Tibial artery (tissue), 4 donors: ENCODE measurements at places on chromosomes 6 and 20.

DNA sequence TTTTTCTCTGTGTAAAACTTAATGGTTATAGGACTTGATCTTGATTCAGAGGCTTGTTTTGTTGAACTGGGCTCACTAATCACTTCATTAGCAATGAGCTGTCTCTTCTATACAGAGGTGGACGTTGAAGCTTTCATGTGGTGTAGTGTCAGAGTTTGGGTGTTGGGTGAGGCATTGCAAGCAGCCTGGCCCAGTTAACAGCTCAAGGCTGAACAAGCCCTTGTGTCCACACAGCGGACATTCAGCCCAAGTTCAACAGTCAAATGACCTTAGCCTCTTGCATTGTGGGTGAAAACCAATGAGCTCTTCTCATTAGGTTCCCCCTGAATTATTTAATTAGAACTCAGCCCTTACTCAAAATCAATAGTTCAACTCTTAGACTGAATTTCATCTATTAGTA is 12.5 kb downstream of the COL10A1 start:
- H3K27me3 ChIP-seq = no peaks in the 10 kb centered on the region
- no peak overlapping the region for H3K4me3 ChIP-seq
- no peak for DNase-seq
- no peak overlapping the region for H3K27ac ChIP-seq

GRCh38 chr6:52305411-52305810 is 20.9 kb upstream of the MCM3 start:
- no peaks in the 10 kb centered on the region for H3K27me3 ChIP-seq
- no peak for DNase-seq
- peak overlapping the region; percentile 48 for H3K27ac ChIP-seq
- no peak overlapping the region for H3K4me3 ChIP-seq
- peaks cover 6% of the 10 kb centered on the region for H3K4me1 ChIP-seq
- H3K36me3 ChIP-seq = no peaks in the 10 kb centered on the region

GRCh38 chr6:146620655-146621054 is 21.9 kb downstream of the ADGB start:
- no peaks in the 10 kb centered on the region for H3K4me1 ChIP-seq
- H3K4me3 ChIP-seq = no peak overlapping the region
- H3K27me3 ChIP-seq = no peaks in the 10 kb centered on the region

DNA sequence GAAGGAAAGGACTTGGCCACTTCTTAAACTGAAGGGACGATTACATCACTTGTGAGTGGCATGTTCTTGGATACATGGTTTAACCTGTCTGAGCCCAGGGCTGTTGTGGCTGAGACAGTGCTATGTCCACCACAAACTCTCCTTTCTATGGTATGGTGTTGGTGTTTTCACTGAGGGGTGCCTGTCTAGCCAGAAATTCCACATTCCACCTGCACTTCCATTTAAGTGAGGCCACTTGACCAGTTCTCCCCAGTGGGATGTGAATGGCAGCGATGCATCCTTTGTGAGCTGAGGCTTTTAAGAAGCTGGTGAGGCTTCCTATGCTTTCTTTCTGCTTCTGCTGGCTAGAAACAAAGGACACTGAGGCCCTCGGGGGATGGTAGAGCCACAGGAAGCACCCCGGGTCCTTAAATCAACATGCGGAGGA is 151.4 kb upstream of the CHD6 start:
- no peak overlapping the region for H3K27ac ChIP-seq
- no peaks in the 10 kb centered on the region for H3K36me3 ChIP-seq
- H3K4me3 ChIP-seq = no peak overlapping the region
- H3K4me1 ChIP-seq = no peaks in the 10 kb centered on the region
- no peak for DNase-seq

DNA sequence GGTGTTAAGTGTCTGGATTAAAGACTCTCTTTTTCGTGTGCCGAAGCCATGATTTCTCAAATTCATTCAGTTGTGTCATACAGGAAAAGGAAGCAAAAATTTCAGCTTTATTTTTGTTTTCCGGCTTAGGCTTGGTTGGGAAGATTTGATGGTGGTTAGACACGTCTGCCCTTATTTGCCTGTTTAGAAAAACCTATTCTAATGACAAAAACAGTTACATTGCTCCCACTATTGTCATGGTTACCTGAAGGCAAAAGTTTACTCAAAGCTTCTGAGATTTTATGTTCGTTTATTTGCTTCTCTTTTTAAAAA is 982 bp downstream of the DNAJC5 start:
- peak overlapping the region; percentile 81 for H3K4me3 ChIP-seq
- H3K27me3 ChIP-seq = no peaks in the 10 kb centered on the region
- H3K27ac ChIP-seq = peak overlapping the region; percentile 70
- H3K4me1 ChIP-seq = peaks cover 33% of the 10 kb centered on the region
- DNase-seq = no peak
